NCI-H2081 treated with DMSO at 0.1 percent for 48 hours (cell line): ENCODE measurements at places on chromosomes 6 and 20.

DNA sequence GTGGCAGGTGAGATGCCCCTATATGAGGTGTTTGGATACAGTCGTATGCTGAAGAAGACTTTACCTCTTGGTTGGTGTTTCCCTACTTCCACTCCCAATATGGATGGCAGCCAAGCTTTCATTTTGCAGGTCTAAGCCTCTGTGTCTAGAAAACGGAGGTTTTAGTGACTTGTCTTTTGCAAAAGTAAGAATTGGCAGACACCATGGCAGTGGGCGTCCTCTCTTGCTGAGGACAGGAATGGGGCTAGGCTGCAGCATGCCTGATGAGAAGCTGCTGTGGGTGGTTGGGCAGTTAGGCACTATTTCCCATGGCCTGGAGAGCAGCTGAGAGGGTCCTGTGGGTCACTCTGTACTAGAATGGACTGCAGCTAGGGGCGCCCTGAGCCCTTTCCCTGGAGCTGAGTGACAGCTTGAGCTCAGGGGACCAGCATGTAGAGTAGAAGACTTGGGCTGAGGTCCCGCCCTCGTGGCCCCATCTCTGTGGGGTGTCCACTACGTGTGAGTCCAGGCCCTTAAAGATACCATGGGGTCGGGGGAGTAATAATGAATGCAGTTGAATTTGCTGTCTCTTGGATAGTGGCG is 127.4 kb downstream of the CDH26 start:
- no peak for DNase-seq

DNA sequence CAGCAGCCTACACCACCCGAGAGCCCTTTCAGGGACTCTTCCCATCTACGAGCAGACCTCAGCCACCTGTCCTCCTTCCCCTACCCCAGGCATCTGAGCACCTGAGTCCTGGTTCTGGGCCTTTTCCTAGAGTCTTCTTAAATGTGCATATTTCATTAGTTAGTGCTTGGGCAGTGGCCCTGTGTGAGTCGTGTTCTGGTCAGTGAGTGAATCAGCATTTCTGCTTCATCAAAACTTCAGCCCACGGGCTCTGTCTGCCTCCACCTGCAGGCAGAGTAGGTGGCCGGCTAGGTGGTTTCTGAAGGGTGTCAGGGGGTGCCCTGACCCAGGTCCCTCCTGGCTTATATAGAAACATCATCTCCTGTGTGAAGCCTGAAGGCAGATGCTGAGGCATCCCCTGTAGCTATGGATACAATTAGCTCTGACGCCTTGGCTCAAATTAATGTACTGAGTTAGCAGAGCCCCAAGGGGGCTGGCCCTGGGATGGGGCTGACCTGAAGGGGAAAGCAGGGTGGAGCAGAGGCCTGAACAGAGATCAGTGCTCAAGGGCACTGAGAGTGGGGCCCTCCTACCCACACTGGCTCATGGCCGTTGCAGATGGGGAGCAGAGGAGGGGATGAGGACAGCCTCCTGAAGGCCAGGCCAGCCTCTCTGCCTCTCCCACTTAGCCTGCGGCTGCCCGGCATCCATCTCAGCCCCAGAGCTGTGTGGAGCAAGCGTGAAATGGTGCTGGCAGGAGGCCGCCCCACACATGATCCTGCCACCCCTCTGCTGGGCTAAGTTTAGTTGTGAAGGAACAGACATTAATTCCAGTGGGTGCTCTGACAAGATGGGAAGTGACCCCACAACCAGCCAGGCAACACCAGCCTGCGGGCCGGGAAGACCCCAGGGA is 13.6 kb downstream of the IP6K3 start:
- no peak for DNase-seq

DNA sequence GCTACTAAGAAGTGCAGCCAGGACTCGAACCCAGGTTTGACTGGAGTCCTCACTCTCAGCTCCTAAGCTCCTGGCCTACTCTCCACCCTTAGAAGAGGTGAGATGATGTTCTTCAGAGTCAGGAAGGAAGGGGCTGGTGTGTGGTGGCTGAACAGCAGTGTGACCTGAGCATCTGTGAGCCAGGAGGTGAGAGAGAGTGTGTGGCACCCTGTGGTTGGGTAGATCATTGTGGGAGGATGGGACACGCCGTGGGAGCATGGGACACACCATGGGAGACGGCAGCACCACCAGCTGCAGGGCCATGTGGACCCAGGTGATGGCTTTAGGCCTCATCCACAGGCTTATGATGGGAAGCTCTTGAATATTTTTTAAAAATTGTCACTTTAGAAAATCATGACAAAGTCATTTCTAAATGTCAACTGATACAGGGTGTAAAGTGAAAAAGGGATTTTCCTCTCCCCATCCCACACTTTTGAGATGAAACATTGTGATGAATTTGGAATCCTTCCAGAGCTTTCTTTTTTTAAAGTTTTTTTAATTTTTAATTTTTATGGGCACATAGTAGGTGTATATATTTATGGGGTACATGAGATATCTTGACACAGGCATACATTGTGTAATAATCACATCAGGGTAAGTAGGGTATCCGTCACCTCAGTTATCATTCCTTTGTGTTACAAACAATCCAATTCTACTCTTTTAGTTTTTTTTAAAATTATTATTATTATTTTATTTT is 31.6 kb downstream of the SRC start:
- no peak for DNase-seq

DNA sequence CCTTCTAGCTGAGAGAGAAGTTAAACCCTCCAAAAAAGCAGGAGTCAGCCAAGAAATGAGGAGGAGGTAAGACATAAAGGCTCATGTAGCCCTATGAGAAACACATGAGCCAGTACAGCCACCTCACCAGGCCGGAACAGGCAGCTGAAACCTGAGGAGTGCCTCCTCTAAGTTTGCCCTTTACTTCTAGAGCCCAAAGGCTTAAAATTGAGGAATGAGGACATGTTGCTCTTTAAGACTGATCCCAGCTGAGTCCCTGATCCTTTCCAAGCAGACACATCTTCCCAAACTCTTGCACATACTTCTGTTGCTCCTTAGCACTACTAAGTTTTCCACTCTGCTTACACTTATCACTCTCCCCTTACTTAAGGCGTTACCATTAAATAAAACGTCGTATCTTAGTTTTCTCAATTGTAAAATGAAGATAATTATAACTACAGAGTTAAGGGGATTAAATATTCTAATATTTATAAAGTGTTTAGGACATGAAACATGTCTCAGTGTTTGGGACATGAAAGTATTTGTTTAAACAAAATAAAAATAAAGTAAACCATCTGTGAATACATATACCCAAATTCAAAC is 124.0 kb downstream of the OGFRL1 start:
- no peak for DNase-seq

DNA sequence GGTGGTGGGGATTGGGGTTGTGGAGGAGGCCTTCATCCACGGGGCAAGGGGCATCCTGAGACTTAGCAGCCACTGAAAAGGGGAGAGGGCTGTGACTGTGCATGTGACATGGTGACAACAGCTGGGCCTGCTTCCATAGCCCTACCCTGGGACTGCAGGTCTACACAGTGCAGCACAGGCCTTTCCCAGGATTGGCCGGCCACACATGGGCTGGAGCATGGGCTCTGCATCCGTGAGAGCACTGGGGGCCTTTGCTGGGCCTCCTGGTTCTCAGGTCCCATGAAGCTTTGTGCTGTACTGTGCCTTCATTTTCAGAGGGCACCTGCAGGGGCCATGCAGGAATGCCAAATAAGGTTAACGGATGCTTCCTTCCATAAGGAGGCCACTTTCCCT is 56.0 kb downstream of the ZDHHC14 start:
- DNase-seq = no peak

GRCh38 chr6:168001029-168001332 is 3.5 kb downstream of the KIF25 start:
- no peak for DNase-seq

GRCh38 chr6:146345598-146345997 is 198.0 kb upstream of the RAB32 start:
- no peak for DNase-seq

GRCh38 chr20:6665621-6666355 is 101.7 kb upstream of the BMP2 start:
- no peak for DNase-seq

GRCh38 chr6:164007881-164008280 is 593.4 kb downstream of the QKI start:
- DNase-seq = no peak

DNA sequence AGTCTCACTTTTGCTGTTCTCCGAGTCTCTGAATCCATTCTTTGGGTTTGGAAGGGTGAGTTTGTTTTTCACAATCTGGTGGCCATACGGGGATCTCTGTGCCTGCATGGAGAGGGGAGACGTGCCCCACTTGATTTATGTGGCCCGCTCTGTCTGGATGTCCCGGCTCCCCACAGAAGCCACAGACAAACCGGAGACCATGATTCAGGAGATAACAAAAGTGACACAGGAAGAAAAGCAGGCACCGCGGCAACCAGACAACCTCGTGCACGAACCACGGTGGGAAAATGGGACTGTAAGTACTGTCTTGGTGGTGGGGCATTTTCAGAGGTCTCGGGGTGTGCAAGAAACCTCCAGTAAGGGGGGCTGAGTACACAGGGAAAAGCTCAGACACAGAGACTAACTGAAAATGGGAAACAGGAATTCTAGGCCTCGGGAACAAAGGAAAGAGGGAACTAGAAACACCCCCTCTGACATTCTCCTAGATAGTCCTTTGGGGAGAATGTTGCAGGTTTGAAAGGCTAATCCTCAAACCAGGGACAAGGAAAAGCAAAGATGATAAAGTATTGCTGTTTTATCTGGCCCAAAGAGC is 22.1 kb upstream of the ZNF318 start:
- no peak for DNase-seq

- no peak for DNase-seq
These were observed 146.7 kb downstream of the TRIM27 start for GRCh38 chr6:28777147-28777461.

GRCh38 chr6:50822078-50822476 is 3.4 kb downstream of the TFAP2B start:
- DNase-seq = no peak

DNA sequence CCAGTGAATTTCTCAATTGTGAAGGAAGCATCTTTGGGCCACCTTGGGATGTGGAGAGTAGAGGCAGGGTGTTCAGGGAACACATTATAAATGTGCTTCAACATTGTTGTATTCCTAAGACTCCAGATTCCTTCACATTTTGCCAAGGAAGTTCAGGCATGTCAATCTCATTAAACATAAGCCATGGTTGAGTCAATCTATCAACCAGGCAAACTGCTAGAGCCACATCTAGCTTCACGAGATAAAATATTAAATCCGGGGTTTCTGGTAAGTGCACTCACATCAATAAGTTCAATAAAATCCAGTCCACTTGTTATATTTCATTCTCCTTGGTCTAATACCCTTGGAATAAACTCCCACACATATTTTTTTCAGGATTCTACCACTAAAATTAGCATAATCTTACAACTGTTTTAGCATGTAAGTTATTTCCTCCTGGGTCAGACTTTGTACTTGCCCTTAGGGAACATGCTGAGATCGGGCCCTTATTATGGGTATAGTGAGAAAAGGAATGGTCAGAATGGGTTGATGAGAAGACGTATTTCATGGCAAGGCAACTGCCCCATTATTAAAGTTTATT is 93.6 kb downstream of the ADTRP start:
- no peak for DNase-seq

GRCh38 chr6:100257793-100258395 is 206.8 kb downstream of the SIM1 start:
- DNase-seq = no peak

GRCh38 chr6:168368936-168369335 is 49.4 kb upstream of the DACT2 start:
- no peak for DNase-seq

DNA sequence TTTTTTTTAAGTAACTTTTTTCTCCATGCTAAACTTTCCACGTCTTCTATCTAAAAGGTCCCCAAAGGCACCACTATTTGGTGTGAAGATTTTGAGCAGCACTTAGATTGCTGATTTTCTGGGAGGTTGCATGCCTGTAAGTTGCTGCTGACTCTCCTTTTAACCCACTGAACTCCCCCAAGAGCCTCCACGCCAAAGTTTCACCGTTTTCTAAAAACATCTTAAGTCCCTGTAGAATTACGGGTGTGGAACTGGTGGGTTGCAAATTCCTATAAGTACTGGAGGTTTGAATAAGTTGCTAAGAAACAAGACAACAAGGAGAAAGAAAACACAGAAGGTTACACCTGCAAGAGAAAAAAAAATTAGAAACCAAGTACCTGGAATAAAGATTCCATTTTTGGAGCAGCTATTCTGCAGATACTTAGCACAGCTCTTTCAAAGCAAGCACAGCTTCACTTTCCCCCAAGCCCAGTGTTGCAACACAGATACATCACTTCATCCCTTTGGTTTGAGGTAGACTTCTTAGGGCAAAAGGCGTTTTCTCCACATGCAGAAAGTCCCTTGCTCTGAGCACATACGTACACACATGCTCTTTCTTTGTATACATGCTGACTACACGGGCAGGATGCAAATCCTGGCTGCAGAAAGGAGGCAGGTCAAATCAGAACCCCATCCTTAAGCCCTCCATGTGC is 5.0 kb downstream of the JAG1 start:
- DNase-seq = no peak

DNA sequence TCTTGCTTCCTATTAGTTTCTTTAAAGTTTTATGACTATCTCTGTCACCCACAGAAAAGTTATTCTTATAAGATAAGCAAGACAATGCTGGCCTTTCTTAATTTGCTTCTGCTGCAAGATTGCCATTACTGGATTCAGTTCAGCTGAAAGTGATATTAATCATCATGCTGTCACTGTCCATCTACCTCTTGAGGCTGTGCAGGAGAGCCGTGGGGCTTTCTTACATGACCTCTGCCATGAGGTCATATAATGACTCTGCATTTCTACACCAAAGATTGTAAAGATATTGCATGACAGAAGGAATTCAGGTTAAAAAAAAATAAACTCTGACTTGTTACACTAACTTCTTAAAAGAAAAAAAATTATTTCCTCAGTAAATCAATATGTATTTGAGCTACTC is 106.9 kb downstream of the TRDN start:
- DNase-seq = no peak

- DNase-seq = no peak
These were observed 117.1 kb upstream of the EEF1E1 start for GRCh38 chr6:8219352-8219943.

GRCh38 chr6:115358616-115359015 is 702.1 kb downstream of the FRK start:
- no peak for DNase-seq

GRCh38 chr20:5731753-5732366 is 18.3 kb upstream of the SHLD1 start:
- no peak for DNase-seq

DNA sequence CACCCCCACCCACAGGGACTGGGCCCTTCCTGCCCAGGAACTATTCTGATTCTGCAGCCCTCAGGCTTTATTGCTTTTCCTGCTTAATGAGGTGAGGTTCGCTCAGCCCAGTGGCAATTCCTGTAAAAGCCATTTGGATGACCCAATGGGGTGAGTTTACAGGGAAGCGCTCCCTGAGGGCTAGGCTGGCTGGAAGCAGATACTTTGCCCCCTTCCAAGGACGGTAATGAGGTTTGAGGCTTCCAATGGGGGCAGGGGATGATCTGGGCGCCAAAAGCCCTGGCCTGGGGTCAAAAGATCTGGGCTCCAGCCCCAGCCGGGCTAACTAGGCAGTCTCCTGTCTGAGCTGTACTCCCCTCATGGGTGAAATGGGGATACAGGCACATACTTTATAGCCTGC is 41.8 kb downstream of the RIPOR3 start:
- no peak for DNase-seq

- no peak for DNase-seq
These were observed 24.2 kb downstream of the PRPH2 start for GRCh38 chr6:42698217-42698616.
